Colonic mucosa (tissue), 4 donors: ENCODE measurements at places on chromosomes 5 and 9.

- no peak for DNase-seq
Observed at GRCh38 chr9:132040808-132041207, 38.9 kb downstream of the MED27 start.

GRCh38 chr5:57413145-57413544, 69.5 kb downstream of the ACTBL2 start:
- no peak for DNase-seq

DNA sequence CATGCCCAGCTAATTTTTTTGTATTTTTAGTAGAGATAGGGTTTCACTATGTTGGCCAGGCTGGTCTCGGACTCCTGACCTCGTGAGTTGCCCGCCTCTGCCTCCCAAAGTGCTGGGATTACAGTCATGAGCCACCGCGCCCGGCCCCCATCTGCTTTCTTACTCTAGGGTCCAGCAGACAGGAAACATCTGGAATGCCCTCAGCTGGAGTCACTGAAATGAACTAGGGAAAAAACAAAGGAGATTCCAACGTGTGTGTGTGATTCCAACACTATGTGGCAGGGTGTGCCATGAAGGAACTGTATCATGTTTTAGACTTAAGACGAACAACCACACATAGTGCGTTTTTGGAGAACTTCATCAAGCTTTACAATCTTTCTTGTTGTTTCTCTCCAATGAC, 540.1 kb upstream of the DAP start:
- DNase-seq: no peak

GRCh38 chr9:101485924-101486692, 47.5 kb upstream of the RNF20 start:
- DNase-seq: peak; percentile 72

- no peak for DNase-seq
Observed at GRCh38 chr5:138651058-138651766, 76.0 kb upstream of the HSPA9 start.

DNA sequence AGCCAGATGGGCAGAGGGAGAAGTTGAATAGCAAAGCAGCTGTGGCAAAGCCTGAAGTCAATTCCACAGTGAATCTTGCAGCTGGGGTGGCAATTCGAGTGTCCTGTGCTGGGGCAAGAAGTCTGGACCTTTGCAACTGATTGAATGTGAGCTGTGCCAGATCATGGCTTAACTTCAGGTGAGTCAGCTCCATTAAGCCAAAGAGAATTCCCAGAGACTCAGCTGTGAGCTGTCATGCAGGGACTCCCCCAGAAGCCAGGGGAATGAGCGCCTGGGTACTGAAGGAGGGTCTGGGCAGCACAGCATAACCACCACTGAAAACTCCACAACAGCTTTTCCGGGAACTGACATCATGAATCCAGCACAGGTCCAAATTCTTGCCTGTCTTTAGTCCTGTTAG, 153.5 kb upstream of the TRPC7 start:
- no peak for DNase-seq

GRCh38 chr5:65127161-65127901, 354.4 kb downstream of the ADAMTS6 start:
- no peak for DNase-seq

- DNase-seq: no peak
Observed at GRCh38 chr5:134813407-134813806, 32.4 kb upstream of the C5orf24 start.

DNA sequence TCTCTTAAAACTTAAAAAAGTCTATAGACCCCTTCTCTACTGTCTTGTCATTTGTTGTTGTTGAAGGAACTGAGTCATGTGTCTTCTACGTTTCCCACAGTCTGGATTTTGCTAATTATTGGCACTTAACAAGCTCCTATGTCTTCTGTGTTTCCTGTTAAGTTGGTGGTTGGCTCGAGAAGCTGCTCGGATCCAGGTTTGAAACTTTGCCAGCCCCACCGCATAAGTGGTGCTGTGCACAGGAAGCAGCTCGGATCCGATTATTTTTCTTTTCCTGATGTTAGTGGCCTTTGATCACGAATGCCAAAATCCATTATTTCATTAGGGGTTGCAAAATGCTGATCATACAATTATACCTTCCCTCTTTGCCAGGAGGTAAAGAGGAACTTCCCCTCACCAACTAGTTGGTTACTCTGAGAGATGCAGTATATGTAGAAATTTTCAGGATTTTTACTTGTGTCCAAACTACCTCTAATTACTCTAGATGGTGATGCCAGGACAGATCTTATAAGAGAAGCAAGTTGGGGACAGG, 186.5 kb downstream of the NSG2 start:
- DNase-seq: no peak

DNA sequence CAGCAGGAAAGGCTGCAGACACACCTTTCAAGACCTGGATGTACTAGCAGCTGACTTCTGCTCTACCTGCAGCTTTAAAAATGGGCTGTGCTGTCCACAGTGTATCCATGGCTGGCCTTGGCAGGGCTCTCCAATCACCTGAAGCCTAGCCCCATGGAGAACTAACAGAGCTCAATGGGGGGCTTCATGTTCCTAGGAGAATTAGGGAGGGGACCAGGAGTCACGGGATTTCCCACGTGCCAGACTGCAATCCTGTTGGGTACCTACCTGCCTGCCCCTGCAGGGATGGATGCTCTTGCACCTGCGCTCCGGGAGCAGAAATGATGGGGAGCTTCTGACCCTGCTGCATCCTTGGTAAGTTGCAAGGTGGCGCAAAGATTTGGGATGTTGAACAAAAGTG, 462.1 kb downstream of the ICE1 start:
- no peak for DNase-seq

DNA sequence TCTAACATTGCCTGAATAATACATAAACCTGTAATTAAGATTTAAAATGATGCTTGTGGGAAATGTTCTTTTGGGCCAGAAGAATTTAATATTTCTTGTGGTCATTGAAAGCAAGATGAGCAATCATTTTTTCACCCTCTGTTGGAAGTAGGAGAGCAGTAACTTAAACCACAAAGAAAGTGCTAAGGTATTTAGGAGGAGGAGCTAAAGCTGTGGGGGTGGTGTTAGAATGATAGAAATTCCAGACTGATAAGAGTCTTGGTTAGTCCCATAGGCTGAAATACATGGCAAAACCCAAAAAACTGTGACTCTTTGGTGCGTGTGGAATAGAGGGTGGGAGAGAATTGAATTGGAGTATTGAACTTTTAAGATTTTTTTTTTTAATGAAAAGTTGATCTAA, 247.0 kb downstream of the YTHDC2 start:
- no peak for DNase-seq

GRCh38 chr5:3139499-3139931, 388.0 kb upstream of the IRX2 start:
- DNase-seq: no peak
